Keratinocyte (primary cell): ENCODE measurements at places on chromosomes 5 and 9.

DNA sequence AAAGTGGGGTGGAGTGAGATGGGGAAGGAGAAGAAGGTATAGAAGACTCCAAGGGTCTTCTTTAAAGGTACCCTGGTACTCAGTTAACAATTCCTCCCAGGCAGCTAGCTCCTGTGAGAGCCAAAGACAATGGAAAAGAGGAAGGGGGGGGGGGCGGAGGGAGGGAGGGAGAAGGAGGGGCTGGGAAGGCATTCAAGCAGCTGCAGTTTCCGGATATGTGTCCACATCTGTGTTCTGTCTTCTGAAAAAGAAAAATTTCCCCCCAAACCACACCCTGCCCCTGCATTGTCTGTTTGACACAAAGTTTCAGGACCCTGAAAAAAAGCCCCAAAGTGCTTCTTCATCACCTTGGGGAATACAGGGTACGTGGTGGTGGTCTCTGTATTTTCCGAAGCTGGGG is 11.1 kb downstream of the SPRY4 start:
- no peak for DNase-seq

- DNase-seq, result no peak
These were observed 541.6 kb upstream of the DAP start for GRCh38 chr5:11302663-11303062.

DNA sequence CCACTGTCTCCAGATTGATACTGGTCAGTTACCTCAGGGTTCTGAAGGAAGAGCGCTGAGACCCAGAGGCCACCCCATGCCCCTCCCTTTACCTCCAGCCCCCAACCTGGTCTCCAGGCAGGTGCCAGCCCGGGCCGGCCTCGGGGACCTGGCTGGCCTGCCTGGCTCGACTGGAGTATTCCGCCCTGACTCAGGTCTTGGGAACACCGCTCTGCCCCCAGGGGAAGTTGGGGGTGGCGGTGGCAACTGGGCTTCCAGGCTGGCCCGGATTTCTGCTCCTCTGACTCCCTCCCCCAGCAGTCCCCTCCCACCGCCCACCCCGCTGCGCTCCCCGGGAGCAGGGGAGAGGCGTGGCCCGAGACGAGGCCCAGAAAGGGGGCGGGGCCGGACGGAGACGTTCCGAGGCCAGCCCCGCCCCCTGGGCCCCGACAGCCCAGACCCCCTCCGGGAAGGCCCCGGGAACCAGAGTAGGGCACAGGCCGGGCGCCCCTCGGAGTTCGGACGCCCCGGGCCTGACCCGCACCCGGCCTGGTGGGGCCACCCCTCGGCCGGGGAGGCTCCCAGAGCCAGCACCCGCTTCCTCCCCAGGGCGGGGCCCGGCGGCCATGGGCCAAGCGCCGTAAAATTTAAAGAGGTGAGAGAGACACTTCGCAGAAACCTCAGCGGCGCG is 82.5 kb upstream of the ZBTB43 start:
- peak; percentile 50 for DNase-seq

GRCh38 chr9:1058826-1059487 is 8.8 kb downstream of the DMRT2 start:
- DNase-seq, result no peak

- no peak for DNase-seq
These were observed at the start of gene PHF24 for GRCh38 chr9:34957492-34958410. Gene PHF24 (plus strand): TSS chr9:34958285. CDS start chr9:34971299, 13,014 bp downstream.

GRCh38 chr5:67518227-67518626 is 321.6 kb upstream of the CD180 start:
- DNase-seq, result no peak

DNA sequence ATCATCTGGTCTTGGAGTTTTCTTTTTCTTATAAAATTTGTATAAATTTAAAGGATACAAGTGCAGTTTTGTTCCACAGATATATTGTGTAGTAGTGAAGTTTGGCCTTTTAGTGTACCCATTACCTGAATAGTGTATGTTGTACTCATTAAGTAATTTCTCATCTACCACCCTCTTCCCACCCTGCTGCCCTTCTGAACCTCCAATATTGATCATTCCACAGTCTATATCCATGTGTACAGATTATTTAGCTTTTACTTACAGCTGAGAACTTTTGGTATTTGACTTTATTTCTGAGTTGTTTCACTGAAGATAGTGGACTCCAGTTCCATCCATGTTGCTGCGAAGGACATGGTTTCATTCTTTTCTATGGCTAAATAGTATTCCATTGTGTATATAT is 63.1 kb upstream of the NR3C1 start:
- DNase-seq, result no peak

- DNase-seq, result no peak
These were observed 470.5 kb downstream of the PDE4D start for GRCh38 chr5:59423021-59423420.

DNA sequence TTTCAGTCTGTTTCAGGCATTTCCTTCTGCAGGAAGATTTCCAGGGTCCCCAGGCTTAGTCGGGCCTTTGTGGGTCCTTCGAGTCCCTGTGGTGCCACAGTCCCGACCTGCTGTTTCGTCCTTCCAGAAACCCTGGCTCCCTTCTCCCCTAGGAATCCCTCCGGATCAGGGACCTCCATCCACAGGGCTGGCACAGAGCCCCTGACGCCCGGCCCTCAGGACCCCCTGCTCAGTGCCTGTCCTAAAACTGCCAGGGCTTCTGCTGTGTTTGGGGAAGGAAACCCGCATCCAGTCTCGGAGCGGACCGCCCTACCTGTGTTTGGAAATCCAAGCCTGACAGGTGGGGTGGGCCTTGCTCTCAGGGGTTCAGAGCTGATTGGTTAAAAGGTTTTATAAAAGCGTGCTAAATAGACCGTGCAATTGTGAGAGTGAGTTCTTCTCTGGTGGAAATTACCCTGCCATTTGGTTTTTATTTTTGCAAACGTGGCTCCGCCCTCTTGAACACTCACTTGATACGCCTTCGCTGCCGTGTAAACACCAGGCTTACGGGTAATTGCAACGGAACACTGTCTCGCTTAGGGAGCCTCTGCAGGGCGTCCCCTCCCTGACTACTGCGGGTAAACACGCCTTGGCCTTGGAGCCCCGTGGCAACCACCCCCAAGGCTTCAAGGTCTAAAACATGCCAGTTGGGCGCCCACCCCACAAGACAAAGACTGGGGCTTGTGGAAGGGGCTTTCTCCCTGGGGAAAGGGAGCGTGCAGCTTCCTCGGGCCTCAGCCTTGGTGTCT is 121.2 kb downstream of the PHF2 start:
- no peak for DNase-seq

- DNase-seq, result no peak
These were observed 123.4 kb downstream of the ZCCHC7 start for GRCh38 chr9:37243588-37244345.

- no peak for DNase-seq
These were observed 33.2 kb upstream of the RXRA start for GRCh38 chr9:134293031-134293521.

GRCh38 chr5:73591698-73592501 is 26.4 kb downstream of the UTP15 start:
- no peak for DNase-seq

- DNase-seq, result no peak
These were observed 153.7 kb downstream of the INSYN2B start for GRCh38 chr5:169826618-169827017.

DNA sequence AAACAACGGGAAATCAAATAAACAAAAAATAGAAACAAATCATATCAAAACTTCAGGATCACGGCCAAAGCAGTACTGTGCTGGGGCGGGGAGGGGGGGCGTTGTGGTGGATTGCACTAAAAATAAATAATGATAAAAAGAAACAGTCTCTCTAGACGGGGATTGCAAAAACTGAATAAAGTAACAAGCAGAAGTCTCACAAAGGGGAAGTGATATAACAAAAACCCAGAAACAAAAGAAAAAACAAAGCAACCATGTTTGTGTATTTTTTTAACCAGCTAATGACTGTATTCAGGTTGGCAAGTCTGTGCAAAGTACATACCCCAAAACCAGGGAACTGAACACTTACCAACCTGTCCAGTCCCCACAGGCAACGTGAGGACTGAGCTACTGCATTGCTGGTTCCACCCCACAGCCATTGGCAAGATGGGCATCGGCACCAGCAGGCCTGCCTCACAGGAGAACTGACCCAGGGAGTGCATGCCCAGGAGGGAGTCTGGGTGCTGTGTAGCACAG is 24.1 kb downstream of the BICD2 start:
- no peak for DNase-seq
